ENCODE measurements at places on chromosomes 2 and 18.

DNA sequence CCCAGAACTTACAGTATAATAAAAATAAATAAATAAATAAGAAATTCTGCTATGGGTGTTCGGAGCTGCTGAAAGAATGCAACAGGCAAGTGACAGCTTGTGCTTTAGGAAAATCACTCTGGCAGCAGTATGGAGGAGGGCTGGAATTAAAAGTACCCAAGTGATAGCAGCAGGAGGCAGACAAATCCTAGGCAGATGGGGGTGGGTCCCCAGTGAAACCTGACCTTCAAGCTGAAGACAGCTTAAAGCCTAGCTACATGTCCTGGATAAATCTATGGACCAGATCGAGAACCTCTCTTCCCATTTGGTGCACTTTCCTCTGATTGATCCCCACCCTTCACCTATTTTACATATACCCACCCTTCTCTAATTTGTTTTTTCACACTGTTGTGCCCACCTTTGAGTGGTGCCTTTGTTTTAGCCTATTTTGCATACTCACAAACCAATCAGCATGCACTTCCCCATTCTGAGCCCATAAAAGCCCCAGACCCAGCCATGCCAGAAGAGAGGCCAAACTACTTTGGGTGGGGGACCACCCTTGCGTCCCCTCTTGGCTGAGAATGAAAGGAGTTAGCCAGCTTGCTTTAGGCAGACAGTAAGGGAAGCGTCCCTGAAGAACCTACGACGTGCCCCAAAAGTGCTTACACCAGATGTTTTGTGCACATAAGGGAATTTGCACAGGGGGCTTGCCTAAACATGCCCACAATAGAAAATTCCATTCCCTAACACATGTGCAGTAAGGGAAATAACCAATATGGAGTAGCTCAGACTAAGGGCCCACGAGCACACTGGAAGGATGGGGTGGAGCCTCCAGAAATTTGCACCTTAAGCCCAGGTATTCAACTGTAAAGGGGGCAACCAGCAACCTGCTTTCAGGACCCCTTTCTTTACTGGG, 3.0 kb downstream of the METTL8 start:
- no peak for DNase-seq

DNA sequence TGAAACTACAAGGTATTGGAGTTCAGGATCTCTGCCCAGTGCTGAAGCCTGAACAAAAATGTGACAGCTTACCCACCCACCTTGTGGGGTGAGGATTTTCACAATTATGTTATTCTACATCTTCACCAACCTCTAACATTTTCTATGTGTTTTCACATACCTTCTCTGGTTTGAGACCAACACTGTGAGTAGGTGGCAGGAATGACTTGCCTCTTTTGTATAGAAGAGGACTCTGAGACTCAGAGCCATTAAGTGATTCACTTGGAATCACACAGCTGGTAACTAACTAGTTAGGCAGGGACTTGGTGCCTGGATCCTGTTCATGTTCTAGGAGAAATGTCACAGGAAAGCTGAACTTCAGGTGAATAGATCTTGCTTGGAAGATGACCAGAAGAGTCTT, 14.8 kb upstream of the SRBD1 start:
- DNase-seq = no peak

GRCh38 chr2:63764630-63765029, 77.1 kb upstream of the UGP2 start:
- no peak for DNase-seq

DNA sequence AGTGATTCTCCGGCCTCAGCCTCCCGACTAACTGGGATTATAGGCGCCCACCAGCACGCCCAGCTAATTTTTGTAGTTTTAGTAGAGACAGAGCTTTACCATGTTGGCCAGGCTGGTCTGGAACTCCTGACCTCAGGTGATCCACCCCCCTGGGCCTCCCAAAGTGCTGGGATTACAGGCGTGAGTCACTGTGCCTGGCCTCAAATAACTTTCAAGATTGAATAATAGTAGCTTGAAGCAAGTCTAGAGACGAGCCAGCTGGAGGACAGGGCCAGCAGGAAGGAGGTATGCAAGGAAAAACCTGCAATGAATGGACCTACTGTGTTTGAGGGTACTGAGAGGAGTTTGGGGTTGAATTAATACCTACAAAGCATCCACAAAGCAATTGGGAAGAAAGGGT, 87.5 kb downstream of the MSH2 start:
- no peak for DNase-seq

DNA sequence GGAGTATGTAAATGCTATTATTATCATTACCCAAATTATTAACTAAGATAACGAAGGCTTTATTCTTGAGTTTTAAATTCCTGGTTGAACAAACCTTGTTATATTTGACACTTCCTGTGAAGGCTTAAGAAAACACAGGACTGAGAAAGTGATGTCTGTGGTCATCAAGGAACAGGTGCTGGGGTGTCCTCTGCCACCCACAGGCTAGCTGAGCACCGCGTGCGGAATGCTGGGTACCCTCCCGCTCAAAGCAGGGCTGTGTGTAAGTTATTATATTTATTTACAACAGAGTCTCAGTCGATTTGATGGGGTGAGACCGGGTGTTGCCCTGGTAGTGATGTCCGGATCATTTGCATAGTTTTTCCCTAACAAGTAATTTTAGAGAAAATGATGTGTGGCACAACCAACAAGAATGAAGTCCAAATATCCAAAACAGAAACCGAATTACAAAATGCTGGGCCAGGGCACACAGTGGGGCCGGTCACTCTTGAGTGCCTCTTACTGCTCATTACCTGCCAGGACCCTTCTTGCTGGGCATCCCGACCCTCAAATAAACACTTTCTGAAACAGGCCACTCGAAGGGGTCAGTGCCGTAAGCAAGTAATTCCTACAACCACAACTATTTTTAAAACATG, 49.2 kb downstream of the TMEM18 start:
- DNase-seq = no peak

DNA sequence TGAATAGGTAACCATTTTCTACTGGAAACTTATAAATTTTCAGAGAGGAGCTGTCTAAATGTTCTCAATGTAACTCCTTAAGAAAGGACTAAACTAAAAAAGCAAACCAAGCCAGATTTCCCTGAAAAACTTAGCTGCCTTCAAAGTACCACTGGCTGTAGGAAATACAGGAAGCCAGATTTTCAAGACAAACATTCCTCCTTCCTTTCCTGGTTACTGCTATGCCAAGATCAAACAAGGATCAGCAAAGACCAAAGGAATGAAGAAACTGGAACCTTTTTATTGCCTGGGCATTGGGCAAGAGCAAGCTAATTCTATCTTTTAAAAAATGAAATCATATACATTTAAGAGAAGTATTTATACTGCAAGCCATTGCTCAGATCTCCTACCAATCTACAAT, 212.7 kb downstream of the DYM start:
- no peak for DNase-seq

DNA sequence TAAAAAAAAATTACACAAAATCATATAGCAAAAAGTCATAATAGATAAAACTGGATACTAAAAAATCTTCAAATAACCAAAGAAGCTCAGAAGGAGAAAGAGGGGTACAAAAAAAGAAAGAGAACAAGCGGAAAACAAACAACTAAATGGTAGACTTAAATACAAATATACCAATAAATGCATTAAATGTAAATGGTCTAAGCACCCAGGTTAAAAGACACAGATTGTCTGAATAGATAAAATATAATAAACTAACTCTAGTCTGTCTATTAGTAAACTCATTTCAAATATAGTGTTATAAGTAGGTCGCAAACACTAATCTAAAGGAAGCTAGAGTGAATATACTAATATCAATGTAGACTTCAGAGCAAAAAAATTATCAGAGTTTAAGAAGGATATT, 357.4 kb downstream of the METTL4 start:
- DNase-seq = no peak

GRCh38 chr2:119888680-119889079, 124.2 kb upstream of the EPB41L5 start:
- no peak for DNase-seq

GRCh38 chr2:197435598-197436420, 981 bp upstream of the SF3B1 start:
- no peak for DNase-seq

GRCh38 chr2:106172649-106173048, 21.5 kb downstream of the UXS1 start:
- DNase-seq = no peak

- DNase-seq = no peak
Observed at GRCh38 chr2:37764739-37765138, 93.3 kb upstream of the CDC42EP3 start.

DNA sequence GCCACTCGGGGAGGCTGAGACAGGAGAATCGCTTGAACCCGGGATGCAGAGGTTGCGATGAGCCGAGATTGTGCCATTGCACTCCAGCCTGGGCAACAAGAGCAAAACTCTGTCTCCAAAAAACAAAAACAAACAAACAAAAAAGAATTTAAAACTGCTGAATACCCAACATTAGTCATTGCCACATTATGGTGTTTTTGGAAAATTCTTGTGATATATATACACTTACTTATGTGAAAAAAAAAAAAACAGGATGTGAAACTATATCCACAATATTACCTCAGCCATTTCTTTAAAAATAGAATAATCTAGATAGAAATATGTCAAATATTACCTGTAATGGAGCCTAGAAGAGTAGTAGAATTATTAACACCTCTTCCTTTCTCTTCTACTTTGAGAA, 288.3 kb upstream of the FN1 start:
- DNase-seq = no peak

- no peak for DNase-seq
Observed at GRCh38 chr18:44805643-44806042, 125.0 kb downstream of the SETBP1 start.

DNA sequence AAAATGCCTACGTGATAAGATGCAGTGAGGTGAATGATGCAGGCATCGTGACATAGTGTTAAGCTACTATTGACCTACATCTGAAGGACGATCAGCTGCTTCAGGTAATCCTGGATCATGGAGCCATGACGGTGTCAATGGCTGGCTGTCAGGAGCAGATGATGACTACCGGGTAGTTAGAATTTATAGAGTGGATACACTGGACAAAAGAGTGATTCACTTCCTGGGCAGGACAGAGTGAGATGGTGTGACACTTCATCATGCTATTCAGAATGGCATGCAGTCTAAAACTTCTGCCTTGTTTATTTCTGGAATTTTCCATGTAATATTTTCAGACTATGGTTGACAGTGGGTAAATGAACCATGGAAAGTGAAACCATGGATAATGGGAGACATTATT, 29.5 kb downstream of the METTL8 start:
- DNase-seq = no peak

DNA sequence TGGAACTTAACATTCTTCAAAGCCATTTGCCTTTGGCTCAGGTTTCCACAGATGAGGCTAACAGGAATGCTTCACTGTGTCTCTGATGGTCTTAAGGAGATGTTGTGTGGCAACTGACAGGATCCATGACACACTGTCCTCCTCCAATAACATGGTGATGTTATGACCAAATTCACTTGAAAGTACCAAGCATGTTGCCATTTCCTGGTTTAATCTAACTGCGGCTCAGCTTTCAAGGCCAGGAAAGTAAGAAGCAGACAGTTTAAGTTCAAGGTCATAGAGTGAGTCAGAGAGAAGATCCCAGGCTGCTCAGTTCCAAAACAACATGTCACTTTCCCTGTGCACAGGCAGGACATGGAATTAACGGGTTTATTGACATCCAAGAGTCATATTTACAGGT, 513.6 kb downstream of the STK39 start:
- no peak for DNase-seq

DNA sequence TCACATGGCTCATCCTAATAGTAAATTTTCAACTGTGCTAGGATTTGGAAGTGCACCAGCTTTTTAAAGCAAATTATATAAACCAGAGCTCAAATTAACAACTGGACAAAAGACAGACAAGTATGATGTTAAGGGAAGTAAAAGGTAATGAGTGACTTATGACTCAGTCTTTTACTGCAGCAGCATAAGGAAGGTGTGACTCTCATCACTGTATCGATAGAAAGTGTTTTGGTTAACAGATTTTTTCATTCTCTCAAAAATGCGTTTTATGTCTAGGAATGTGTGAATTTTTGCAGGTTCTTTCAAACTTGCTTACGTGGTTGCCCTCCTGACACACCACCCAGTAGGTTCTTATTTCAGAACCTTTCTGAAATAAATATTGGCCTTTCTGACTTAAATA, 244.2 kb upstream of the BOD1L2 start:
- no peak for DNase-seq

GRCh38 chr18:25534401-25534800, 182.4 kb upstream of the ZNF521 start:
- DNase-seq = no peak

DNA sequence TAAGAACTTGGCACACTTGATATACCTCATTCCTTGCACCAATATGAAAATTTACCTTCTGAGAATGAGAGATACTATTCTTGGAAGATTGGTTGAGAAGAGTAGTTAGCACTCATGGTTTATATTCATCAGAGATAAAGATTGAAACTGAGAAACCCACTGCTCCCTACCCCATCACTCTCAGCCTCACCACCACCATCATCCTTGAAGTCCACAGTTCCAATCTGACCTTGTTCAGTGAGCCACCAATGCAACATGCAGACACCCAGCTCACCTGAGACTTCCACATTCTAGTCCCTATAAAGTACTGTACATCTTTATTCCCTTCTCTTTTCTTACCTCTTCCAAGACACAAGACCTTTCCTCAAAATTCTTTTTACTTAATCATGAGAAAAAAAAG, 869.0 kb downstream of the TRIB2 start:
- DNase-seq = no peak

DNA sequence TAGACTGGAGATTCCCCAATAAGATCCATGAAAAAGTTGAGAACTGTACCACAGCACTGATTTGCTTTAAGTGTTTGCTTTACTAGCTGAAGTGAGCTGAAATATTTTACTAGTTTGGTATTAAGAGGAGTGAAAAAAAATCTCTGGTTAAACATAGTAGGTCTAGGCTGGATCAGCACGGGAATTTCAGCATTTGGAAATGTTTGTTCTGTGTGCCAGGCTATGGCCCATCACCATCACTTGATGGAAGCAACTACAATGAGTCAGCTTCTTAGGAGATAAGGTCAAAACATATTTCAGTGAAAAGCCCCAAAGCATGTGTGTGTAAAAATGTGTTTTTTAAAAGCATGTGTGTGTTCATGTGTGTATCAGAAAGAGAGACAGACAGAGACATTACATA, 131.4 kb upstream of the DNMT3A start:
- no peak for DNase-seq

DNA sequence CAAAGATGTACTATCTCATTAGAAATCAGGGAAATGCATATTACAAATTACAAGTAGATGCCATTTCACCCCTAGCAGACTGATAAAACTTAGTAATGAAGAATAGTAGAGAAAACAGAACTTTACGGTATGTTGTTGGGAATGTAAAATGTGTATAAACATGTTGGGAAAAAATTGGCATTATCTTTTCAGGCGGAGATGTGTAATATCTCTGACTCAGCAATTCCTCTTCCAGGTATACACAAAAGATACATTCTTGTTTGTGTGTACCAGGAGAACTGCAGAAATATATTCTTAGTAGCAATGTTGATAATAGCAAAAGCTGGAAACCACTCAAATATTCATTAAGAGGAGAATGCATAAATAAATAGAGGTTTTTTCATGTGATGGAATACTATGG, 204.5 kb downstream of the LPIN1 start:
- no peak for DNase-seq

- no peak for DNase-seq
Observed at GRCh38 chr2:41234093-41234492, 782.2 kb upstream of the SLC8A1 start.

- DNase-seq = no peak
Observed at GRCh38 chr2:190527214-190527613, 7.3 kb downstream of the NEMP2 start.

Data from ascending aorta (tissue), 2 donors.